ENCODE measurements at places on chromosomes 2 and 18.
A peak's percentile ranks its signal among the peaks of the same experiment; 100 is the strongest.

DNA sequence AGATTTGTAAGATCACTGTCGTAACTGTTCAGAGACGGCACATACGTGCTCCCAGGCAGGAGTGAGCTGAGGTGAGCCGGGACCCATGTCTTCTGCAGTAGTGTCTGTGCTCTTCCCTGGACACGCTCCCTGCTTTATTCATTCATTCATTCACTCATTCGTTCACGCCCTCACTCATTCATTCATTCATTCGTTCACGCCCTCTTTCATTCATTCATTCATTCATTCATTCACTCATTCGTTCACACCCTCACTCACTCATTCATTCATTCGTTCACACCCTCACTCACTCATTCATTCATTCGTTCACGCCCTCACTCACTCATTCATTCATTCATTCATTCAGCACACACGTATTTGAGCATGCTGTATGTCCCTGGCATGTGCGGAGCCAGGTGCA is 207.0 kb downstream of the GLI2 start:
- peak; percentile 21 for DNase-seq

DNA sequence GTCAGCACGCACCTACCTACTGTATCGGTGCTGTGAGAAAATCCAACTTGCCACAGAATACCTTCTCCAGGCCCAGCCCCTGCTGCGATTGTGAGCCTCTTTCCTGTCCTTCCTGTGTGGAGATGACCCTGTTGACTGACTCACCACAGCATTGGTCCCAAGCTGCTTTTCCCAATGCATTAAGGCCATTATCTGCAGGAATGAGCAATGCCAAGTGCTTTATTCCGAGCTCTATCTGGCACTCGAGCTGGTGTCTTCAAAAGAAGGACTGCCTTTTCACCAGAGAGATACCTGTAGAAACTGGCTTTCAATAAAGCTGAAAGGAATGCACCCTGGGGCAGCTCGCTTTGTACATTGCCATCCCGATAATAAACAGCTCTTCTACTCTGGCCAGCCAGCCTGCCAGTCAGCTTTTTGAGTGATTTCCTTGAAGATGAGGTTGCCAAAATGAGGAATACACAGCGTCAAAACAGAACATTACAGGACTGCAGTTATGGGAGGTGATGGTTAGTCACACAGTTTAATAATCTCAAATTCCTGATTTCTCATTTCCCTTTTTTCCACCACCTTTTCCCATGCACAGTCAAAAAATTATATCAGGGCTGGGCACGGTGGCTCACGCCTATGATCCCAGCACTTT is 8.3 kb upstream of the RNF103 start:
- DNase-seq = no peak

- peak; percentile 8 for DNase-seq
Measured at GRCh38 chr18:25827961-25828561, 262.4 kb downstream of the SS18 start.

DNA sequence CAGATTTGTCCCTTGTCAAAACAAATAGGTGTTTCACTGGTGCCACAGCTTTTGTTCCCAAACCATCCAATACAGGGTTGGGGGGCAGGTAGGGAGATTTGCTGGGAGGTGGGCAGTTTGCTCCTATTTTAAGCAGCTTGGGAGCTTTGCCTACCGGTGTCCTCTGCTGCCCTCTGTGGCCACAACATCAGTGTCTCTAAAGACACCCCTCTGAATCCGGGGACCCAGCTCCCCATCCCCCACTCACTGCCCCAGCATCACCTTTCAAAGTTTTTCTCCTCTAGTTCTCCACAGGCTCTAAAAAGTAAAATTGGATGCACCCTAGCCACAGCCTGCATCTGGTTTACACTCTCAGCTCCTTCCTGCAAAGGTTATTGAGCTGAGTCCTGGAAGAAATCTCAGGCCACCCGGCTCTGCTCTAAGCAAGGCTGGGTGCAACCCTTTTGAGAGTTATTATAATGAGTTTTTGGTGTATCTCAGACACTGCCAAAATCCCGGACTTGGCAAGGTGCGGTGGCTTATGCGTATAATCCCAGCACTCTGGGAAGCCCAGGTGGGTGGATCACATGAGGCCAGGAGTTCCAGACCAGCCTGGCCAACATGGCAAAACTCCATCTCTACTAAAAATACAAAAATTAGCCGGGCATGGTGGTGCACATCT is 2.9 kb upstream of the EPAS1 start:
- DNase-seq = peak; percentile 67

- DNase-seq = no peak
Measured at GRCh38 chr2:240797500-240797895, 22.5 kb downstream of the KIF1A start.

GRCh38 chr2:213016166-213016983 is 135.0 kb downstream of the IKZF2 start:
- DNase-seq = no peak

GRCh38 chr2:38653380-38653714 is 12.6 kb upstream of the GALM start:
- no peak for DNase-seq

GRCh38 chr2:137964859-137965459 is 686 bp downstream of the HNMT start:
- no peak for DNase-seq

- DNase-seq = no peak
Measured at GRCh38 chr2:205115511-205115910, 566.8 kb upstream of the NRP2 start.

- no peak for DNase-seq
Measured at GRCh38 chr2:145360129-145360790, 840.3 kb upstream of the ZEB2 start.

DNA sequence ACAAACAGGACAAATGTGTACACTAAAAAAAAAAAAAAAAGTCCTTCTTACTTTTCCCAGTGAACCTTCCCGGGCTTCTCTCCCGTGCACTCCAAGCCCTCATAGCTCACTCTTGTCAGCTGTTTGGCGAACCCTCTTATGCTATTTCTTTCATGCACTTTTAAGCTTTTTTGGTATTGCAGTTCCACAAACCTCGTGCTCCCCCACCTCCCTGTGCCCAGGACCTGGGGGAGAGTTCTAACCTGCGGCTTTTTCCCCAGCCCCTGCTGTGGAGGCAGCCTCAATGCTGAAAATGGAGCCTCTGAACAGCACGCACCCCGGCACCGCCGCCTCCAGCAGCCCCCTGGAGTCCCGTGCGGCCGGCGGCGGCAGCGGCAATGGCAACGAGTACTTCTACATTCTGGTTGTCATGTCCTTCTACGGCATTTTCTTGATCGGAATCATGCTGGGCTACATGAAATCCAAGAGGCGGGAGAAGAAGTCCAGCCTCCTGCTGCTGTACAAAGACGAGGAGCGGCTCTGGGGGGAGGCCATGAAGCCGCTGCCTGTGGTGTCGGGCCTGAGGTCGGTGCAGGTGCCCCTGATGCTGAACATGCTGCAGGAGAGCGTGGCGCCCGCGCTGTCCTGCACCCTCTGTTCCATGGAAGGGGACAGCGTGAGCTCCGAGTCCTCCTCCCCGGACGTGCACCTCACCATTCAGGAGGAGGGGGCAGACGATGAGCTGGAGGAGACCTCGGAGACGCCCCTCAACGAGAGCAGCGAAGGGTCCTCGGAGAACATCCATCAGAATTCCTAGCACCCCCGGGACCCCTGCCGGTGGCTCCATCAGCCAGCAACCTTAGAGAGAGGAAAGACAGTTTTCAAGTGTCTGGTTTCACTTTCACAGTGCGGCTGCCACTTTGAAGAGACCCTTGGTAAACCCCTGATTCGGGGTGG is 826 bp downstream of the KCNE4 start:
- peak; percentile 61 for DNase-seq

- DNase-seq = no peak
Measured at GRCh38 chr2:134232868-134233727, 20.8 kb upstream of the MGAT5 start.

DNA sequence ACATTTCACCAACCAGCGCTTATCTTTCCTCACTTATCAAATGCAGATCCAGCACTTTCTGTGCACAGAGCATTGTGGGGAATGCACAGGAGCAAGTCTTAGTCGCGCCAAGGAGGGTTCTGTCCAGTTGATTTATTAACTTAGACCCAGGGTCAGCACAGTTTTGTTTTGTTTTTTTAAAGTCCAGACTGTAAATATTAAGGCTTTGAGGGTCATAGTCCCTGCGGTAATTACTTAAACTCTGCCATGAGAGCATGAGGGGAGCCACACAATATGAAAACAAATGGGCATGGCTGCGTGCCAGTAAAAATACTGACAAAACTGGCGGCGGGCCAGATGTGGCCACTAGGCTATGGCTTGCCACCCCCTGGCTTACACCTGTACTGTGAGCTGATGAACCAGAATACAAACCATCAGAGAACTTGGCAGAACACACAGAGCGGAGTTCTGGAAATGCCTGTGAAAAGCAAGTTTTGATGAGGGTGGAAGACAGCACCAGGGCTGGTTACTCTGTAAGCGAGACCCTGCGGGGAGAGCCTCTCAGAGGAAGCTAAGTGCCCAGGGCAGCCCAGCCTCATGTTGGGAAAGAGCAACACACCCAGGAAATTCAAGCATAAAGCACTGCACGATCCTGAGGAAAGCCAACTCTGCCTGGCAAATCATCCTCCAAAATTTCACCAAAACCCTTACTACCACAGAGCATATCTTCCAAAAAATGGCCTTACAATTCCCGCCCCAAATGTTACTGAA is 43.6 kb downstream of the L3MBTL4 start:
- peak; percentile 88 for DNase-seq

DNA sequence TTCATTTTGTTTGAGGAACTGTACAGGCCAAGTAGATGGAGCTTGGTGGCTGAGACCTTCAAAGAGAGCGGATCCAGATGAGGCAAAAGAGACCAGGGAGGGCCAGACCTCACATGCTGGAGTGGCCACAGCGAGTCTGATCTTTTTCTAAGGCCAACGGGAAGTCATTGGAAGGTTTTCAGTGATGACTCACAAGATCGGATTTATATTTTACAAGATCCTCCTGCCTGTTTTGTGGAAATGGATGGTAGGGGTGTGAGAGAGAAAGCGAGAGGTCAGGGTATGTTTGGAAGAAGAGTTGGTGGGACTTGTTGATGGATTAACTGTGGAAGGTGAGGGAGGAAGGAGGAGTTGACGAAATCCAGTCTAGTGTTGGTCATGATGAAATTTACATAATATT is 44.6 kb upstream of the TUBA3D start:
- no peak for DNase-seq

GRCh38 chr2:128600581-128601297 is 282.1 kb upstream of the HS6ST1 start:
- no peak for DNase-seq

GRCh38 chr2:109059474-109060165 is 69.4 kb upstream of the SH3RF3 start:
- DNase-seq = peak; percentile 18

- no peak for DNase-seq
Measured at GRCh38 chr2:64295326-64296139, 151.3 kb upstream of the PELI1 start.

DNA sequence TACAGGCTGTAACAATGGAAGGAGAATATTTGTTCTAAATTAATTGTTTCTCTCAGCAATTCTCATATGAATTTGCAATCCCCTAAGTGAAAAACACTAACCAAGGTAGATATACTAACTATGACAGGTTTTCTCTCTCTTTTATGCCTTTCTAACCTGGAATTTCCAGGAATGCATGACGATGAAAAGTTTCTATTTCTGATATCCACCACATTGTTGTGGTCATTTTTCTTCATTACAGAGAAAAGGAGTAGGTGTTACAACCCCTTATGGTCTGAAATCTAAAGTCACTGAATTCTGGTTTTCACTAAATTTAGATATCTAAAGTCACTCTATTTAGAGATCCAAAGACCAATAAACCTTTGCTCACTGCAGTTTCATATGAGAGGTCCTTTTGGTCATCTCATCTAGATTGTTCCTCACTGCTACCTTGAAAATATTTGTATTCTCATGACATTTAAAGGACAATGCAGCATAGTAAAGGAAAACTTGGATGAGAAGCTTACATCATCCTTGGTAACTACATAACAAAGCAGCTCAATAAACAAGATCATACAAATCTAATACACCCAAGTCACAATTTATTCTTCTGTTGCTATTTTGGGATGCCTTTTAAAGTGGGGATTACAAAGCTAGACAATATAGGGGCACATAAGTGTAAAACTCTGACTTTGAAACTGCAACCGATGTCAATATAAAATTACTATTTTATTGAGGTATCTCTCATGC is 85.8 kb downstream of the TCF4 start:
- no peak for DNase-seq

DNA sequence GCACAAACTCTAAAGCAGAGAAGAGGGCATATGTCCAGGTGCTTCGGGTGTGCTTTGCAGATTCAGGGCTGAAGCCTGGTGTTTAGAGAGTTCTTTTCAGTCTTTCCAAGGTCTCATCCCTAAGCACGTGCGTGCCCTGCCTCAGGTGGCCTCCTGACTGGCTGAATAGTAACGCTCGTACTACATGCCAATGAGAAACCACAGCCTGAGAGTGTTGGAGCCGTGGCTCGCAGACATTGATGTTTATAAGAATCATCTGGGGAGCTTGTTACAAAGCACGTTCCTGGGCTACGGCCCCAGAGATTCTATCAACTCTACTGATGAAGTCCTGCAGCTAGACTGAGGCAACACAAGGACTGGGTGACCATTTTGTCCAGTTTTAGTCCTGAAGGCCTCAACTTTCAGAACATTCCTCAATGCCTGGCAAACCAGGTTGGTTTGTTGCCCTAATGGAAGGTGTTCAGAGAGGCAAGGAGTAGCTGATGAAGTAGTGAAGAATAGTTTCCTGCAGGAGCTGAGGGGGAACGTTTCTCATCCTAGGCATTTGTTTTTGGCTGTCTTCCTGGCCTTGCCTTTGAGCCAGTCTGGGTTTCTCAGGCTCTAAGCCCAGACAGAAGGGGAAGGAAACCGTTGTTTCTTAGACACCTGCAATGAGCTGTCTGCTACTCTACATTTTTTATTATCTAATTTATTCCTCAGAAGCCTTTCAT is 31.5 kb upstream of the HAAO start:
- no peak for DNase-seq

GRCh38 chr2:55876429-55877086 is 47.0 kb downstream of the EFEMP1 start:
- no peak for DNase-seq

DNA sequence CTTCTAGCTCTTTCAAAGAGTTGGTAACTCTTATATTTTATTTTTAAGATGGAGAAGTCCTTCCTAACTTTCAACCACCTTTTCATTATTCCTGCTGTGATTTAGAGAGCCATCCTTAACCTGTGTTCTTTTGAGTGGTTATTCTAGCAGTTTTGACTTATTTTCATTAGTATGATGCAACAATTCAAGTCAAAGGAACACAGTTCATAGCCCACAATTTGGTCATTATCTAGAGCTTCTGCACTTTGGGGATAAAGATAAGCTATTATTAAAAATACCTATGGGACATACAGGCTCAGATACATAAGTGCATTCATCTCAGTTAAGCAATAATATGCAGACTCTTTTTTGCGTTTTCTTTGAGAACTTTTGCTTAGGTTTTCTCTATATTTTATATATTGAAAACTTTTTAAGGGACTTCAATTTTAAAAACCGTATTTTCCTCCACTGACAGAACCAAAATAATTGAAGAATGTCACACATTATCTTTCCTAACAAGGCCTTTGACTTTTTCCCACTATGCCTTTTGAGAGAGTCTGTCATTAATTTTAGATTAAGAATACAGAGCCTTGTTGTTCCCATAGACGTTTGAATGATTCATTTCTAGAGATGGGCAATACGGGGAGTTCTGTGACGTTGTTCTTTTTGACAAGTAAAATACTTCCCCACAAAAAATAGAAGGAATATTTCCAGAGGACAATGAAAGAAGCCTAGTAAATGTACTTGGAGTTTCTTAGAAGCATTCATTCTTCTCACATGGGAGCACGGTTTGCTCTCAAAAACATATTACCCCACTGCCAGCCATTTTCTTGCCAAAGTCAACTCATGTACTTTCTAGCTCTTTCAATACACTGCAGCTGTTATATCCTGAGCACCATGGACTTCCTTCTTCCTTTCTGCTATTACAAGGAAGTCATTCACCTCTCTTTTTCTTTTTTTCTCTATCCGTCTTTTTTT is 42.9 kb upstream of the RASGRP3 start:
- DNase-seq = no peak

Data from DMS53 (cell line).